Epithelial cell of esophagus (primary cell): ENCODE measurements at places on chromosomes 6 and 20.

- peak; percentile 33 for DNase-seq
Measured at GRCh38 chr6:27825025-27825793, 87.0 kb downstream of the OR2B2 start.

GRCh38 chr6:11368760-11369159 lies 136.3 kb upstream of the NEDD9 start:
- DNase-seq: peak; percentile 90

DNA sequence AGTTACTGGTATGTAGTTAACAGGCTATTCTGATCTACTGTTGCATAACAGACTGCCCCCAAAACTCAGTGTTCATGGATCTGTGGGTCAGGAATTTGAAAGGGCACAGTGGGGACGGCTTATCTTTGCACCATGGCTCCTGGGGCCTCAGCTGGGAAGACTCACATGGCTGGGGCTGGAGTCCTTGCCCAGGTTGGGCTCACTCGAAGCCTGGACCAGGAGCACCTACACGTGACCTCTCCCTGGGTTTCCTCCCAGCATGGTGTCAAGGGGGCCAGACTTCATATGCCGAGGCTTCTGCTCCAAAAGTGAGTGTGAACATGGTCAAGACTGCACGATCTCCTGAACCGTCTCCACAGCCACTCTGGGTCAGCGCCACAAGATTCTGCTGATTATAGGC lies 11.7 kb downstream of the SYNDIG1 start:
- no peak for DNase-seq

- DNase-seq: peak; percentile 26
Measured at GRCh38 chr20:51481341-51481914, 61.1 kb downstream of the NFATC2 start.

DNA sequence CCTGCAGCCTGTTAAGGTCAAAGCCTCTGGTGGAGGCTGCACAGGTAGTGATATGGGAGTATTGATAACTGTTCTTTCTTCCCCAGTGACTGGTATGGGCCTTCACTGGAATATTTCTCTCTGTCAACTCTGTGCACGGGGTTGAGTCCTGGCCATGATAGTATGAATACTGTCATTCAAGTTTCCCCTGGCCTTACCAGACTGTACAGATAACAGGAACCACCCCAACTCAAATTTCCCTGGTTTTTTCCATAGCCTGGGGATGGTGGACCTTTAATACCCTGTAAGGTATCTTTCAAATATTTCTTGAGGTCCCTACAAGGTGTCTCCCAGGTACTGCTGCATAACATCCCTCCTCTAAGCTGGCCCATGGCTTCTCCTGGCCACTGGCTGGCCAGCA lies 51.4 kb upstream of the TNFAIP3 start:
- DNase-seq: no peak

DNA sequence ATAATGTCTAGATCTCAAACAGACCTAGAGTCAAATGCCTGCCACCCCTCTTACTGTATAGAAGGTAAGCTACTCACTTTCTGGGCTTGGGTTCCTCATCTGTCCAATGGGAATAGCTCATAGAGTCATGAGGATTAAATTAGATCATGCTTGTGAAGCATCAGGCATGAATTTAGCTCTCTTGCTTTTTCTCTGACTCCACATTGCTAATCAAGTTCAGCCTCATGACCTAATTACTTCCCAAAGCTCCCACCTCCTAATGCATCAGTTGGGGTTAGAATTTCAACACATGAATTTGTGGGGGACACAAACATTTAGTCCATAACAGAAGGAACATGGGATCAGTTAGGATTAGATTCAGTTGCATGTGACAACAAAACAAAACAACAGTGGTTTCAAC lies 4.6 kb upstream of the DDX27 start:
- no peak for DNase-seq

DNA sequence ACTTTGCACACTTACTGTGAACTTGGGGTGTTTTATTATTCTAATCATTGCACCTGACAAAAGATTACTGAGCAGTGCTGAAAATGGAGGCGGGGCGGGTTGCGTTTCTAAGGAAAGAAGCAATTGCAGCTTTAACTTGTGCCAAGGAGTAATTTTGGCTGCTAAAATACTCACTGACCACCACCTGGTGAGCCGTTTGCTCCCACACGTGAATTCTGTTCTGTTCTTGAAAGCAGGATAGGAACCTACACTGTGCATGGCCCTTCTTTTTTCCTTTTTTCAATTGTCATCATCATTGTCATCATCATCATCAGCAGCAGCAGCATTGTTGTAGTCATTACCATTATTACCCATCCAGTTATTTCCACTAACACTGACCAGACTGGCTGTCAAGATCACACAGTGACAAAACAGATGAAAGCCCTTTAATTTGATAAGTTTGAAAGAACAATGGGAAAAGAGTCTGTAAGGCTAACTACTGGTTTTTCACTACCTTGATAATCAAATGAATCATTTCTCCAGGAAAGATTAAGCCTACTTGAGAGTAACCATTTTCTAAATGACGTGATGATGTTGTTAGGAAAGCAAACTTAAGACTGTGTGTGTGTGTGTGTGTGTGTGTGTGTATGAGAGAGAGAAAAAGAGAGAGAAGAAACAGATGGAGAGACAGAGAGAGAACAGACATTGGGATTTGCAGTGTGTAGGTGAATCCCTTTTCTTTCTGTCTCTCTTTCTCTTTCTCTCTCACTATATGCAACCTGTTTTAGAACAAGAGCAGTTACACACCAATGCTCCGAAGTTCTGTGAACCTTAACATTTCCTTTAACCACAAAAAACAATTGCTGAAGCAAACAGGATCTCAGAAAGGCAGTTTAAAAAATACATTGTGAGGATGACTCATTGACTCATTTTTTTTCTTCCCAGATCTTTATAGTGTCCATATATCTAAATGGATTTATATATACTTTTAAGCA lies 3.8 kb downstream of the RIPOR2 start:
- peak; percentile 47 for DNase-seq

DNA sequence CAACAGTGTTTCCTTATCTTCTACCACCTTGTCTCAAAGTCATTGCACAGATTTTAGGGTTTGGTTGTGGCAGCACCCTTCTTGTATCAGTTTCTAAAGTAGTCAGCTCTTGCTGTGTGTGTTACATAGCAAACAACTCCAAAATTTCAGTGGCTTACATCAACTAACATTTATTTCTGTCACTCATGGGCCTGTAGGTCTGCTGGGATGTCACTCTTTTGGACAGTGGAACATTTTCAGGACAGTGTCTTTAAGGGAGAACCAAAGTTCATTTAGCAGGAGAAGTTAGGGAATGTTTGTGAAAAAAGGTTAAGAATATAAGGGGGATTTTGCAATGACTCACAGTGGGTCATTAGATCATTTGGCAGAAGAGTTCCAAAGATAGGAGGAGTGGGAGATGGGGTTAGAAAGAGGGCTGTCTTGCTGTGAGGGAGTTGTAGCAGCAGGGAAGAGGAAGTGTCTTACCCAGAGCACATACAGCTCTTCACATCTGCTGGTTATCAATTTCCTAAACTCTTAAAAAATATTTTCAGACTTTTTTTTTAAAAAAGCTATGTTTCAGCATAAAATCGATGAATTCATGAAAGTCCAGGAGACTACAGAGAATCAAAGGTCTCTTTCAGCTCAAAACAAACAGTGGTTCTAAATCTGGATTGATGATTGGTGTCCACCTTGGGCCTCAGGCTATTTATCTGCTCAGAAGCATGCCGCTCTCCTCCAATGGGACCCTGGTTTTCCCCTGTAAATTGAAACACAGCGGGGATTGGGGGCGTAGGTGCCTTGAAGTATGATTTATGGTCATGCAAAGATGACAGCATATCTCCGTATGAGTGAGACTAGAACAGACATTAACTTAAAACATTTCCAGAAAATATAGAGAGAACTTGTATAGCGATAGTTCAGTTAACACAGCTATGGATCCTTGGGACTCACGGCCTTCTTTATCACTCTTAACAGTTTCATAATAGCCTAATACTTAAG lies 117.3 kb downstream of the B3GAT2 start:
- DNase-seq: no peak

- peak; percentile 58 for DNase-seq
Measured at GRCh38 chr20:49608752-49609670, 41.1 kb upstream of the PTGIS start.

GRCh38 chr20:64092258-64093012 lies 8.2 kb upstream of the LKAAEAR1 start:
- no peak for DNase-seq

DNA sequence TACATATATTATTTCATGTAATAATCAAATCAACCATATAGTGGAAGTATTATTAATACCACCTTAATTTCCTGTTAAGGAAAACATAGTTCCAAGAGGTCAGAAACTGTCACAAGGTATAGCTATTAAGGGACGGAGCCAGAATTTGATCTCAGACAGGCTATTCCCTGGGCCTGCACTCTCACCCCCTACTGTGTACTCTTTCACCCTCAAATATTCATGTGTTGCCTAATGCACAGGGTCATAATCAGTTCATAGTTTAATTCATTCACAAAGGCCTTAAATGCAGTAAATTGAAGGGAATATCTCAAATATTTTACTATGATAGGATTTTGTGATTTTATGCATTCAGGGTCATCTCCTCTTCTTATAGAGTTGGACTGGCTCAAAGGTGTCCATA lies 67.2 kb upstream of the IFNGR1 start:
- DNase-seq: no peak

- DNase-seq: no peak
Measured at GRCh38 chr20:25221592-25222460, 26.1 kb upstream of the PYGB start.

GRCh38 chr6:53162606-53163005 lies 14.0 kb upstream of the GCM1 start:
- no peak for DNase-seq

GRCh38 chr6:36445621-36446020 lies 2.8 kb downstream of the KCTD20 start:
- DNase-seq: no peak
